ENCODE measurements at places on chromosomes 2 and 18. TPM values are rescaled to one million over a fixed set of nuclear protein-coding genes. Genes with fewer than 3 reads are reported as not detected.

Gene TRPM8
- 1.9 TPM for total RNA-seq

Gene TET3
- 4.4 TPM for total RNA-seq

Gene MSH2
- total RNA-seq, result 44.6 TPM

Gene DTNA
- total RNA-seq, result 5.2 TPM

Gene STPG4
- not detected for total RNA-seq

DNA sequence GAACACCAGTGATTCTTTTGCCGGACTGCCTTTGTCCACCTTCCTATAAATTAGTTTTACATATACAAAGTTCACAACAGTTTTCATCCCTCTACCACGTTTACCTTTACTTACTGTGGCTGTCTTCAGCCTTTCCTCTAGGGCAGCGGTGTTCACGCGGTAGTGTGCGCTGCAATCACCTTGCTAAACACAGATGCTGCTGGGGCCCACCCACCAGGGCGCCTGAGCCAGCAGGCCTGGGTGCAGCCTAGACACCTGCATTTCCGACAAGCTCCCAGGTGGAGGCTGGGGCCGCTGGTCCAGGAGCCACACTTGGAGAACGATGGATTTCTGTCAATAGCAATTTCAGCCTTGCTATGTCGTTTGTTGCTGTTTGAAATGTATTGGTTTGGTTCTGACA, 83.1 kb downstream of the NDUFA10 start:
- DNase-seq, result no peak

DNA sequence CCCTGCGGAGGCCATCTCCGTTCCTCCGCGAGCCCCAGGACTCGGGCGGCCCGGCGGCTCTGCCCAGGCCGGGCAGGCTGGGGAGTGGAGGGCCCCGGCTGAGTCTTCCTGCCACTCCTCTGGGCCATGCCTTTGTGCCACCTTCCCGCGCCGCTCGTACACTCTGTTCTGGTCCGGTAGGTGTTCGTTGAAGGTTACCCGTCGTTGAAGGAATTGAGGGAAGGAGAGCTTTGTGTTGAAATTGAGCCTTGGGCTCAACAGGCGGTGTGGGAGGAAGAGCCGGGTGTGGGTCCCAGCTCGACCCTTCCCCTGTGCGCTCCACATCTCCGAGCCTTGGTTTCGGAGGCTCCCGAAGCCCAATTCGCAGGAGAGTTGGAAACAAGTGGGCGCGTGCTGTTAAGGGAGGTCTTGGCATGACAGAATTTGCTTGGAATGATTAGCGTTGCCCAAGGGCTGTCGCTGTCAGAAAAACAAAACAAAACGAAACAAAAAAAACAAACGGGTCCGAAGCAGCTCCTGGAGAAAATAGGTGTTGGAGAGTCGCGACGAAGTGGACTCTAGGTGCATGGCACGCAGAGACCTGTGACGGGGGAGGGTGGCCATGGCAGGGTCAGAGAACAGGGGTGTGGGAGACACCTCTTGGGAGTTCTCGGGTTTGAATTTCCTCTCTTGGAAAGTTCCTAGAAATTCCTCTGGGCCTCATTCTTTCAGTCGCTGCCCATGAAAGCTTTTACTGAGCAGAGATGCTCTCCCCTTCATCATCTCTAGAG, 1.2 kb upstream of the MZT2A start:
- peak; percentile 12 for DNase-seq

DNA sequence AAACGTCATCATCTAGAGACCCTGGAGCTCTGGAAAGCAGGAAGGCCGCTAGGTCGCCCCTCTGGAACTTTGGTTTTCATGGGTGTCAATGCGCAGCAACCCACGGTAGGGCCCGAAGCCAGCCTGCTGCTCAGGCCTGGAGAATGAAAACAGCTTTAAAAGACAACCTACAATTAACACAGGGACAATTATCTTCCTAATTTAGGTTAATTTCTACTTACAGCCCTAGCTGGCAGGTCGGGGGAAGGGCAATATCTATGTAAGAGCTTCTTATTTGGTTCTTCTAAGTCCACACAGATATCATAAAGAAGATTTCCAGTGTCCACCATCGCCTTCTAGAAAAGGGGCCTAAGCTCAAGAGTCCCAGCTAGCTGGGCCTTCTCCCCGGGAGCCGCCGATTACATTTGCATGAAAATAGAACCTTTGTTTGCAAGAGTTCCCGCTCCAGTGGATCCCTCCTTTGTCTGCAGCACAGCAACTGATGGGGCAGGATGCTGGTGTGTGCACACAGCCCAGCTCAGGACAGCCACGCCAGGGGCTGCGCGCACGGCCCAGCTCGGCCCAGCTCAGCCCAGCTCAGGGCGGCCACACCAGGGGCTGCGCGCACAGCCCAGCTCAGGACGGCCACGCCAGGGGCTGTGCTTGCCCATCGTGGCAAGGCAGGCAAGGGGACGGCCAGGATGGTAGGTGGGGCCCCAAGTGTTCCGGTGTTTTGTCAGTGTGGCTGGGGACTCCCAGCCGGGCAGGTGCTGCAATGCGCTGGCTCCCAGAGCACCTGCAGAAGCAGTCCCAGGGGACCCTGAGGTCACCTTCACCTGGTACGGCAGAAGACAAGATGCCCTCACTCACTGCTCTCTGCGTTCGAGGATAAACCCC, 109.1 kb downstream of the HDAC4 start:
- no peak for DNase-seq

- no peak for DNase-seq
Measured at GRCh38 chr2:229346816-229347540, 75.9 kb upstream of the PID1 start.

DNA sequence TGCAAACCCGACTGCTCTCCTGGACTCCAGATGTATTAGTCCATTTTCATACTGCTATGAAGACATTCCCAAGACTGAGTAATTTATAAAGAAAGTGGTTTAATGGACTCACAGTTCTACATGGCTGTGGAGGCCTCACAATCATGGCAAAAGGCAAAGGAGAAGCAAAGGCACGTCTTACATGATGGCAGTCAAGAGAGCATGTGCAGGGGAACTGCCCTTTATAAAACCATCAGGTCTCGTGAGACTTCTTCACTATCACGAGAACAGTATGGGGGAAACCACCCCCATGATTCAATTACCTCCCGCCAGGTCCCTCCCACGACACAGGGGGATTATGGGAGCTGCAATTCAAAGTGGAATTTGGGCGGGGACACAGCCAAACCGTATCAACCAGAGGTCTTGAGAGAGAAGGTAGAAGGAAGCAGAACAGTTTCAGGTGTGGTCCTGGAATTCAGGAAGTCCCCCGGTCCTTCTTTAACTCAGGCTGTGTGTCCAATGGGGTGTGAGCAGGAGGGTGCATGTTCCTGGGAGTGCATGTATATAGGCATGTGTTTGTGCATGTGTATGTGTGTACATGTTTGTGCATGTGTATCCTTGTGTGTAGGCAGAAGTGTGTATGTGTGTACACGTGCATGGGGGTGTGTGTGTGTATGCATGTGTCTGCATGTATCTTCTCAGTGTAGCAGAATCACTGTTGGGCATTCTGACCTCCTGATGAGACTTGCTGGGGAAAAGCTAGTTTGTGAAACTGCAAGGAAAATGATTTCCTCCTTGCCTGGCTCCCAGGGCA, 46.2 kb downstream of the GREB1 start:
- DNase-seq, result no peak

DNA sequence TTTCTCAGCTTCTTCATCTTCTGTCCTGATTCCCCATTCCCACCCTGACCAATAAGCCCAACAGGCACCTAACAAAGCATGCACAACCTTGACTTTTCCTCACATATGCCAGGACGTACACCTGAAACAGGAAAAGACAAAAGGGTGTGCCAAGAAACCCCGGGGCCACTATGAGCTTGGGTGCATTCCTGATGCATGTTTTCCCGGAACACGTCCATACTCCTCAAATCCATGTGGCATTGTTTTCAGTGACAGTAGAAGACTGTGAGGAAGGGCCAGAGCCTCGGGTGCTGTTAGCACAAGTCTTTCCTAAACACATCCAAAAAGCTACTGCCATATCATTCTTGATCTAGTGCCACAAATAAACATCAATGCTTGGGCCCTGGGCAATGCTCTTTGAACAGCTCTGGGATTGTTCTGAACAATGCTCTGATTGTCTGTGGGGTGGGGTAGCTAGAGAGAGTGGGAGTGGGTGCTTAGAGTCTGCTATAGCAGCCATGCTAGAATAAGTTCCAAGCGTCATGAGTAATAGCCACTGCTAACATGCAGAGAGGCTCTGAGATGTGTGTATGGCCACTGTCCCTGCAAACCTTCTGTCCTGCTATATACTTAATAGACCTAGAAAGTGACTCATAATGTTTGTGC, 181.7 kb upstream of the CRIM1 start:
- peak; percentile 12 for DNase-seq

DNA sequence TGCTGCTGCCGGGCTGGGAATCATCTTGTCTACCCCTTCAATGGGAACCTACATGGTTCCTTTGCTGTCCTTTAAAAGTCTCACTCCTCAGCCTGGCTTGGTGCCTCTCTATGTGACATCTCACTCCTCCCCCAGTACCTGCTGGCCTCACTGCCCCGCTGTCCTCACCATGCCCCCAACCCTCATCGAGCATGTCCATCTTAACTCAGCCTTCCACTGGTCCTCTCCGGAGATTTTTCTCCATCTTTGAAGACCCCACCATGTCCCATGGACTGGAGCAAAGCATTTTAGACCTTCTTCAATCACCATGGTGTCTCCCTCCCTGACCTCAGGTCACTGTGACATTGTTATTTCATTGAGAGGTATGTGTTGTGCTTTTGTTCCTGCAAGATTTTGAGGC, 58.1 kb upstream of the SIX3 start:
- DNase-seq, result no peak

DNA sequence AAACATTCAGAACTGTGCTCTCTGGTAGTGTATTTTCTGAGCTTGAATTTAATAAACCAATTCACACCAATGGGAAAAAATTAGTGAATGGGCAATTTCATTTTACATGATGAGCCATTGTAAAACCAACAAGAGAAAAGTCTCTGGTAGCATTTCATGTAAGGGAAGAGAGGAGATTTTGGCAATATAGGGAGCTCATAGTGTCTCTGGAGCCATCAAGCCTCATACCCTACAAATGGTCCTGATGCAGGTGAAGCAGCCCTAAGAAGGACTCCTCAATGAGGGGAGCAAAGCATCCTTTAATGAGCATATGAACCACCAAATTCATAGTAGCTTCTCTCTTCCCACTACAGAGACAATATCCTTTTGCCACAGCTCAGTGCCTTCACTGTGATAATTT, 373.0 kb downstream of the RIT2 start:
- no peak for DNase-seq

- DNase-seq, result no peak
Measured at GRCh38 chr18:50410008-50410407, 35.2 kb downstream of the SKA1 start.

DNA sequence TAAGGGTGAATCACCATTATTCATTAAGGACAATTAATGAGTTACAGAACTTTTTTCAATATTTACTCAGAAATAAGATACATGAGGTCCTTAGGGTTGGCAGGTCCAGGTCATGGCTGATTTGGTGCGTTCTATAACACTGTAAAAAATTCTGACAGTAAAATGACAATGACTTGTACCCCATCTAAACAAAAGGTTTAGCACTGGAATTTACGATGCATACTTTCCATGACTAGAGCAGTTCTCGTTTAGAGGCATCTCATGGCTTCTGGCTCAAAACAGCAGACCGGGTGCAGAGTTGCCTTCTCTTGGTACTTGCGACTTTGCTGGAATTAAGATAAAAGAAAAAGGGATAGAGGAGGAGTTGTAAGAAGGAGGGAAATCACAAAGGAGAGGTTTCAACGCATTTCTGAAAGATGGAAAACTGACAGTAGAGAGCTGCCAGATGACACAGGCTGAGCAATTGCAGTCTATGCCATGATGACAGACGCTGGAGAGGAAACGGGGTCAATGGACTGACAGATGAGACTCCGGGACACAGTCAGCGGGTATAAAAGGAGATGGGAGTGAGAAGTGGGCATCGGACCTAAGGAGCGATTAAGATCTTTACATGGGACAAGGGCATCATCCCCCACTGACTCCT, 4.1 kb upstream of the CYS1 start:
- DNase-seq, result no peak

DNA sequence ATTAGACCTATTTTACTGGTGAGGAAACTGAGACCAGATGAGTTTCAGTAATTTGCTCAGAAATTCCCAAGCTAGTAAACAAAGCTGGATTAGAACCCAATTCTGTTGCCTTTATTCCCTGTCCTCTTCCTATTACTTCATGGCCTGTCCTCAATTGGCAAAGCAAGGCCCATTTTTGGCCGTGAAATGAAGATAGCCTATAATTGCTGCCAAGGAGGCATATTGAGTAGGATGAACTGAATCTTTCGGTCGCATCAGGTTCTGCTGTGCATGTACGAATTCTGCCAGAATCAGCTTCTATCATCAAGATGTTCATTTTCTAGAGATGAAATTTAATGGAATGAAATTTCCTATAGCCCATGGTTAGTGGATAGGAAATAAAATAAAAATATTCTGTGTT, 1485.2 kb upstream of the PIK3C3 start:
- DNase-seq, result no peak

DNA sequence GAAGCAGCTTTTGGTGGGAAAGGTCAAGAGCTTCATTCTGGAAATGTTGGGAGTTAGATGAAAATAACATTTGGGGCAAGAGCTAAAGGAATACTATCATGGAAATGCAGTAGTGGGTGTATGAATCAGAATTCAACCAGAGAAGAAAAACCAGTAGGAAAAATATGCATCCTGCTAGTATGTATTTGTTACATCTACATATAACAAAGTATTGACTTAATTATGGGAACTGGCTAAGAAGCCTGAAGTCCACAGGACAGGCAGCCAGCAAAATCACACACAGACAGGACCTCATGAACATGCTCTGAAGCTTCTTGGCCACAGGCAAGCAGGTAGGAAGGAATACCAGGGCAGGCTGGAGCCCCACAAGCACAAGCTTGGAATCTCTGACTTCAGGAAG, 185.8 kb downstream of the FBXO15 start:
- no peak for DNase-seq

GRCh38 chr2:100064165-100064564, 78.2 kb downstream of the AFF3 start:
- no peak for DNase-seq

- DNase-seq, result no peak
Measured at GRCh38 chr2:70678576-70679143, 89.3 kb downstream of the ADD2 start.
